ENCODE measurements at places on chromosomes 12 and 14.

DNA sequence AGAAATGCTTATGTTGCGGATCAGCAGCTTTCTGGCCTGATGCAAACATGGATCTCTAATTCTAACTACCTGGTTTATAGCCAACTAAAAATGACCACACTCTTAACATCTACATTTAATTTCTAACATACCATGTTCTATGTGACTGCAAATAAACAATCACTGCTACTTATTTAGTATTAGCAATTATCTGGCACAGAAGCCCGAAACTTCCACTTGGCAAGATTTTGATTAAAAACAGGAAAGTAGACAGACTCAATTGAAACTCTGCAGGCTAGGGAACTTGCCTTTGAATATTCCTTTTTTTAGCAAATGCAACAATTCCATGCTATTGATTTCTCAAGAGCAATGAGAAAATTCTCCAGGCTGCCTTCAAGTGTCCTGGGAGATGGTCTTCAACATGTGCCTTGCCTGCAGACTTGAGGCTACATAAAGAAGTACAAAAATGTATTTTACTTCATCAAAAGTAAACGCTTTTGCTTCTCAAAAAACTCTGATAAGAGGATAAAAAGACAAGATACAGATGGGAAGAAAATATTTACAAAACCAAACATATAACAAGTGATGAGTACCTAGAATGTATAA lies 9.1 kb upstream of the TMCC3 start:
- no peak for DNase-seq

DNA sequence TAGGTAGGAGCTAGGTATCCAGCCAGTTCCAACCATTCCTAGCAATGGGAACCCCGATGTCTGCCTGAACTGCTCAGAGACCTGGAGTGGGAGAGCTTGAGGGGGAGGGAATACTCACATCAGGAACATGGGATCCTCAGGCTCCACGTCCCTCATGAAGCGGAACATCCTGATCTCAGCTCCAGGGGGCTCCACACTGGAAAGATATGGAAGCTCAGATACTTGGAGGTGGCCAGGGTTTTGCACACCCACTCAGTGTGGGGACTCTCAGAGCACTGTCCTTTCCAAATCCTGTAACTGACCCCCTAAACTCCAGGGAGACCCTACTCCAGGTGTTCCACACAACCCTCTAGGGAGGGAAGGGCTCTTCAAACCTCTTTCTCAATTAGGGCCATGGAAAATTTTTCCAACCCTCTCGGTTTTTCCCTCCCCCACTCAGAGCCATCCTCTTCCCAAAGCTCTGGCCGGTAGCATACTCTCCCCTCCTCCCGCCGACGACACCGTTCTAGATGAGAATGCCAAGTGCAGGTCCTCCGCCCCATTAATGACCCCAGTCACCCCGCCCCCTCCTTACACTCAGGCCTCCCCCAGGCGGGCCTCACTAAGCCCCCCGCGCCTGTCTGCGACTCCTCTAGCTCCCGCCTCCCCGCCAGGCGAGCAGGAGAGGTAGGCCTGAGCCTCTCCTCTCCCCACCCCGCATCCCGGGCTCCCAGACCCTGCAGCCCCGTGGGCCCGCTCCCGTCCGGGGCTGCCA lies 597 bp downstream of the MLF2 start:
- DNase-seq = peak; percentile 45

DNA sequence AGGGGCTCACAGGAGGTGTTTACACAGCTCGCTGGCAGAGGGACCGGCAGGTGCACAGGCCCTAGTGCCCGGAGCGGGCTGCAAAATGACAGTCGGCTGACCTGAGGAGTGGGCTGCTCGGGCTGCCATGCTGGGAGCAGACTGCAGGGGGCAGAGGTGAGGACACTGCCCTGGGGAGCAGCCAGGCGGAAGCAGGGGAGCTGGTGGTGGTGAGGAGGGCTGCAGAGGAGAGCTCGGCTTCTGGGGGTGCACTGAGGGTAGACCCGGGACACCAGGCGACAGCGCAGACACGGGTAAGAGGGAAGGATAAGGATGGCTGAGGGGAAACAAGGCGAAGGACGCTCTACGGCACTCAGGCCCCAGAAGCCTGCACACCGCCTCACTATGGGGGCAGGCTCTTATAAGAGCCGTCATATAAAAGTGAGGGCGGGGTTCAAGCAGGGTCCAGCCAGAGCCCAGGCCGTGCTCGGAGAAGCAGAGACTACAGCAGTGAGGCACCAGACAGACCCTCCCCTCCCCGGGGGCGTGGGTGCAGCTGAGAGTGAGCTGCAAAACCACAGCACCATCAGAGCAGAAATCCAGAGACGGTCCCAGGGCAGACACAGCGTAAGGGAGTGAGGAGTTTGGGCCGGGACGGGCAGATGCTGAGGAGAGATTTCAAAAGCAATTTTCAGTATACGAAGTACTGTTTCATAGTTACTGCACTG lies 62.5 kb downstream of the CCDC88C start:
- no peak for DNase-seq

GRCh38 chr12:71661977-71662530 lies 1.6 kb downstream of the ZFC3H1 start:
- no peak for DNase-seq

- DNase-seq = peak; percentile 7
Observed at GRCh38 chr14:105853089-105853906, 326.9 kb downstream of the TMEM121 start.

DNA sequence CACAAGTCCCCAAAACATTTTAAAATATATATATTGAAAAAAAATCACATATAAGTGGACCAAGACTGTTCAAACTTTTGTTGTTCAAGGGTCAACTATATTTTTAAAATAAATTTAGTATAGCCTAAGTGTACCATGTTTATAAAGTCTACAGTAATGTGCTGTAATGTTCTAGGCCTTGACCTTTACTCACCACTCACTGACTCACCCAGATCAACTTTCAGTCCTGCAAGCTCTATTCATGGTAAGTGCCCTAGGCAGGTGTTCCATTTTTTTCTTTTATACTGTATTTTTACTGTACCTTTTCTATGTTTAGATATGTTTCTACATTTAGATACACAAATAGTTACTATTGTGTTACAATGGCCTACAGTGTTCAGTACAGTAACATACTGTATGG lies 23.4 kb upstream of the TMTC1 start:
- DNase-seq = no peak

GRCh38 chr14:98704441-98704840 lies 567.6 kb downstream of the BCL11B start:
- no peak for DNase-seq

DNA sequence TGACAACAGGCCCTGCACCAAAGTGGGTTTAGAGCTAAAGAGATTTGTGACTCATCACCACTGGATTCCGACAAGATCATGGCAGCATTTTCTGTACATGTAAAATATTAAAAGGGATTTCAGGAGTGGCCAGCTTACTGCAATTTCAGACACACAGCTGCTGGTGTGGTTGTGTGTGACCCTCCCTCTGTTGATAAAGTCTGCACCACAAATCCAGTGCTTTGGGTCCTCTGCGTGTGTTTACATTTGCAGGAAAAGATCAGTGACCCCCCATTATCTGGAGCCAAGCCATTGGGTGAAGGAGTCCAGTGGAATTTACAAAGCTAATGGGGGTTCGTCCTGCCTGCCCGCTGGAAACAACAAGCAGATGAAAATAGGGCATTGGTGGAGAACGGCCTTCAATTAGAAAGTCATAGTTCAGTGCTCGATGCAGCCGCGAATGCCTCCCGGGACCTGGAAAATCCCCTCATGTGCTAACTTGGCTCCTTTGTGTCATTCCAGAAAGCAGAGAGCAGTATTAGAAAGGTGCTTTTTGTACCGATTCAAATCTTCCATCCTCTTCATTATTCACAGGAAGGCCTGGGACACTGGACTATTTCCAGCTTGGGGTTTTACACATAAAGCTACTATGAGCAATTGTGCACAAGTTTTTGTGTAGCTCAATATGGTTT lies 188.5 kb upstream of the TMEM132C start:
- no peak for DNase-seq
